ENCODE measurements at places on chromosomes 7 and 10. TPM values are rescaled to one million over a fixed set of nuclear protein-coding genes. Genes with fewer than 3 reads are reported as not detected.

DNA sequence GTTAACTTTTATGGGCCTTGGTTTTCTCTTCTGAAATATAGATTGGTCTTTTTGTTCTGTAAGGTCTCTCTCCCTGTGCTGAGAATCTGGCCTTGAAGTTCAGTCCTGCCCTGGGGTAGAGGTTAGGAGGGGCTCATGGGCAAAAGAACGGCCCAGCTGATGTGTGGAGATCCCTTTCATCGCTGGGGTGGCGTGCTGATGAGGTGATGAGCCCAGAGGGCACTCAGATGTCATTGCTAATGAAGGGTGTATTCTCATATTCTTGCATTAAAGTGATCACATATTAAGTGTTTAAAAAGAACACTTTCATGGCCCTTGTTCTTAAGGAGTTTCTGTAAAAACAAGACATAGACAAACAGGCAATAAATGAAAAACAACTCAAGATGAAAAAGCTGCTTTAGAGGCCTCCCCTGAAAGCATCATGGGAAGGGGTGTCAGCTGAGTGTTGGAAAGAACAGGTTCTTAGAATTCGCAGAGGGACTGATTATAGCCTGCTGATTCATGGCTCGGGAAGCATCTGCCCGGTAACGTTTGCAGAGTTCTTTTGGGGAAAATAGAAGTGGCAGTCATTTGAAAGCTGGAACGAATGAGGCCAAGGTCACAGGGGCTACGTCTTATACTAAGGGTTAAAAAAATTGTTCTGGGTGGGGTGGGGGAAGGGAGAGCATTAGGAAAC is 72.5 kb upstream of the GPR158 start:
- H3K4me1 ChIP-seq, result no peaks in the 10 kb centered on the region
- H3K27ac ChIP-seq, result no peak overlapping the region
- no peak for DNase-seq
- H3K4me3 ChIP-seq, result no peak overlapping the region
- no peaks in the 10 kb centered on the region for H3K27me3 ChIP-seq

DNA sequence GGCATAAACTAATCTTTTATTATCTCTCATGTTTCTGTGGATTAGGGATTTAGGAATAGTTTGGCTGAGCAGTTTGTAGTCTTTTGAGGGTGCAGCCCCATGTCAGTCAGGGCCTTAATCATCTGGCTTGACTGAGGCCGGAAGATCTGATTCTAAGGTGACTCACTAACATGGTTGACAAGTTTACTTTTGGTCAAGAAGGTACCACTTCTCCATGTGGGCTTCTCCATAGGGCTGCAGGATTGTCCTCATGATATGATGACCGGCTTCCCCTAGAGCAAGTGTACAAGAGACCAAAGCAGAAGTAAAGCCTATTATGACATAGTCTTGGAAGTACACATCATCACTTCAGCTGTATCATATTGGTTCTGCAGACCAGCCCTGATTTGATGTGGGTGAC is 45.9 kb upstream of the OIT3 start:
- no peaks in the 10 kb centered on the region for H3K4me1 ChIP-seq
- H3K4me3 ChIP-seq, result no peak overlapping the region
- H3K36me3 ChIP-seq, result no peaks in the 10 kb centered on the region
- DNase-seq, result no peak
- H3K27ac ChIP-seq, result no peak overlapping the region

DNA sequence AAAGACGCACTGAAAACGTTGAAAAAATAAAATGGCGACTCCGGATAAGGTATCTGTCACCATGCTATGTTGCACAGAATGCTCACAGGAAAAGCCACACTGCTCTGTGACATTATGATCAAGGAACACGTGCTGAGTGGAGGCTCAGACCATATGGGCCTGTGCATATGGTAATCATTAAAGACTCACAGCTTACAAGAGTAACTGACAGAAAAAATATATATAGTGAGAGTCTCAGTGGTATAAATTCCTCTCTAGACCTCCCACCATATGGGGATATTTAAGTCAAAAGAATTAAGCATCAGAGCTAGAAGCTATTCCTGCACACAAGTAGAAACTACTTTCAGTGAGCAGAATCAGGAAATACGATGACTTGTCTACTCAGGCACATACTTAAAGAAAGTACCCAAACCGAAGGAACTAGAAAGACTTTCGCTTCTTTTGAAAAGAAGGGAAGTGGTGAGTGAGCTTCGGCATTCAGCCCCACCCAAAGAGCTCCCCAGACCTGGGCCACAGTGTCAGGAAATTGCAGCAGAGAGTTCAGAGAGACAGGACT is 65.1 kb upstream of the MPP7 start:
- H3K36me3 ChIP-seq, result no peaks in the 10 kb centered on the region
- no peaks in the 10 kb centered on the region for H3K27me3 ChIP-seq
- no peak overlapping the region for H3K27ac ChIP-seq
- DNase-seq, result no peak
- H3K4me3 ChIP-seq, result no peak overlapping the region
- H3K4me1 ChIP-seq, result no peaks in the 10 kb centered on the region

- H3K27me3 ChIP-seq, result no peaks in the 10 kb centered on the region
- no peak for DNase-seq
- H3K27ac ChIP-seq, result no peak overlapping the region
Observed at GRCh38 chr7:148927123-148928045, 43.3 kb upstream of the EZH2 start.

GRCh38 chr7:113004726-113005454 is 81.7 kb downstream of the GPR85 start:
- DNase-seq, result no peak
- no peak overlapping the region for H3K27ac ChIP-seq
- no peak overlapping the region for H3K4me3 ChIP-seq
- no peaks in the 10 kb centered on the region for H3K27me3 ChIP-seq
- H3K36me3 ChIP-seq, result no peaks in the 10 kb centered on the region

DNA sequence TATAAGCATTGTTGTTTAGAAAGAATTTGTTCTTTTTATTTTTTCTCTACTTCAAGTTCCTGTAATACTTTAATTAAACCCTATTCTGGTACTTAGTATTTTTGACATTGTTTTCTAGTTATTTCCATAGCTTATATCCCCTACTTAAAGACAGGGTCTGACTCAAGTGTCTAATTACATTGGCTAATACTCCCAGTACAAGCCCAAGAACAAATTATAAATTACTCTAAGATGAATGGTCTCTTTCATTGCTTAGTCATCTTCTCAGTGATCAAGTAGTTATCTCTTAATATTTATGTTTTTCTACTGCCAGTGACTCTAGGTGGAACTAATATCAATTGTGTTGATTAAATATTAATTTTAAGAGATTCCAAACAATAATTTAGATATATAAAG is 21.6 kb downstream of the AHR start:
- H3K27ac ChIP-seq, result no peak overlapping the region
- H3K4me1 ChIP-seq, result no peaks in the 10 kb centered on the region
- peaks cover 25% of the 10 kb centered on the region for H3K36me3 ChIP-seq
- no peak for DNase-seq

Gene FAM180A
- 0.50 TPM for total RNA-seq

All from esophagus squamous epithelium (tissue), 5 donors.